ENCODE measurements at places on chromosomes 2 and 18.

- DNase-seq: no peak
Measured at GRCh38 chr2:133568598-133568997, 335 bp upstream of the NCKAP5 start.

DNA sequence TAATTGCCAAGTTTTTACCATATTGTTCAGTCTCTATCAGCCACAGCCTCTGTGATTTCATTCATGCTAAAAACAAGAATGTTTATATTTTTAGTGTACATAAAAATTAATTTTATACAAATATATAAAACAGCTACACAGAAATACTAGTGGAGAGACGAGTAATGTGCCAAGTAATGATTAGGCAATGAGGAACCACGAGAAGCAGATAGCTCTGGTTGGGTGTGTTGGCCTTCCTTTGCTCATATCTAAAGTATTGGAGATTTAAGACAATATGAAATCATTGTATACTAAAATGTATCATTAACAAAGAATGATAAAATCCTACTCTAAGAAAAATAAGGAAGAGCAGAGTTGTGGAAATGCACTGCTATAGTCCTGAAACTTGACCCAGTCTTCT, 326.7 kb downstream of the AGAP1 start:
- DNase-seq: no peak

DNA sequence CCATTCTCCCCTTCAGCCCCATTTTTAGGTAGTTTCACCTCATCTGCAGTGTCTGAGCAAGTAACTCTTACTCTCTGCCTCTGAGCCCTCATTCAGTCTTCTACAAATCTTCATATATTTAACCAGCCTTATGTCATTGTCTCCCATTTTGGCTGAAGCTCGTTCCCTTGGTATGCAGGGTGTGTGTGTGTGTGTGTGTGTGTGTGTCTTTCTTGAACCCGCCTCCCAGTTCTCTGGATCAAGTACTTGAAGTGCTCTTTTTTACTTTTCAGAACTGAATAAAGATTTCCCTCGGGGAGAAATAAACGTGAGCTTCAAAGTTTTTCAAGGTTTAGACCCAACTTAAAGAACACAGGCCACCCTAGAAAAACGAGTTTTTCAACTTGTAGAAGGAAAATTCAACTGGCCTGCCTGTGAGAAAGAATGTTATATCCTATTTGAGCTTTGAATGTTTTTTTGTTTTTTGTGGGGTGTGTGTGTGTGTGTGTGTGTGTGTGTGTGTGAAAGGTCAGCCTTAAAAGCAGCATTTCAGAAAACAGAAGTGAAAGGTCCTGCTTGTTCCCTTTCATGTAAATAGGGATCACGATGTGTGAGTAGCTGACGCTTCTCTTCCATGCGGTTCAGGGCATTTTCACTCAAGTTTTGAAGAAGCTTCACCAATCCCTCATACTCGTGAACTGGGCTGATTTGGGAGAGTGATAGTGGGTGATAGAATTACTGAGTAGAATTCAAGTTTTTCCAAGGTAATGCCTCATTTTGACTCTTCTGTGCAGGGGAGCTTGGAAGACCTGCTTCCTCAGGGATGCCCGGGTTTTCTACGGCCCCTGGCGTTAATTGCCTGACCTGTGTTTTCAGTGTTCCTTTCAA, 50.6 kb upstream of the EML6 start:
- no peak for DNase-seq

DNA sequence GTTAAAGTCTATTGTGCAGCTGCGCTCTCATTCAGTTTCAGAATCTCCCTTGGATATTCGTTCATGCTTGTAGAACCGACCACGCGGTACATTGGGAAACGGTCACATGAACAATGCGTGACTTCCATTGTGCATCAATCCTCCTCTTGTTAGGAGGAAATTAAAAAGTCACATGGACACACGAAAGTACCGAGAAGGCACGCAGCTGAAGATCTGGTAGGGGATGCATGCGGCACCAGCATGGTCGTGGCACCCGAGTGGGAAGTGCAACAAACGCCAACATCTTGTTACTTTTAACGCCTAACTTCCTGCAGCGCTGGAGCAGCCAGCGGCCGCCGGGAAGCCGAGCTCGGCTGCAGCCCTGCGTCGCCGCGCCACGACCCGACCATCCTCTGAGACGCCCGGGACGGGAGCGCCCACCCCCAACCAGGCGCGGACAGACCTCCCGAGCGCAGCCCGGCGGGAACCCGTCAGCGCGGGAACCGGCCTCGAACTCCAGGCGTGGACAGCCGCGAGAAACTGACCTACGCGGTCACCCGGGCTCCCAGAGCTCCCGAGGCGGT, 412 bp downstream of the OSBPL1A start:
- DNase-seq: peak; percentile 74

GRCh38 chr2:15178946-15179345, 382.2 kb downstream of the NBAS start:
- no peak for DNase-seq

- DNase-seq: no peak
Measured at GRCh38 chr2:161044921-161045320, 115.3 kb upstream of the TANK start.

- peak; percentile 71 for DNase-seq
Measured at GRCh38 chr2:85887566-85888019, 1.2 kb downstream of the ST3GAL5 start.

- peak; percentile 94 for DNase-seq
Measured at GRCh38 chr18:48922801-48923730, 27.7 kb downstream of the SMAD7 start.

DNA sequence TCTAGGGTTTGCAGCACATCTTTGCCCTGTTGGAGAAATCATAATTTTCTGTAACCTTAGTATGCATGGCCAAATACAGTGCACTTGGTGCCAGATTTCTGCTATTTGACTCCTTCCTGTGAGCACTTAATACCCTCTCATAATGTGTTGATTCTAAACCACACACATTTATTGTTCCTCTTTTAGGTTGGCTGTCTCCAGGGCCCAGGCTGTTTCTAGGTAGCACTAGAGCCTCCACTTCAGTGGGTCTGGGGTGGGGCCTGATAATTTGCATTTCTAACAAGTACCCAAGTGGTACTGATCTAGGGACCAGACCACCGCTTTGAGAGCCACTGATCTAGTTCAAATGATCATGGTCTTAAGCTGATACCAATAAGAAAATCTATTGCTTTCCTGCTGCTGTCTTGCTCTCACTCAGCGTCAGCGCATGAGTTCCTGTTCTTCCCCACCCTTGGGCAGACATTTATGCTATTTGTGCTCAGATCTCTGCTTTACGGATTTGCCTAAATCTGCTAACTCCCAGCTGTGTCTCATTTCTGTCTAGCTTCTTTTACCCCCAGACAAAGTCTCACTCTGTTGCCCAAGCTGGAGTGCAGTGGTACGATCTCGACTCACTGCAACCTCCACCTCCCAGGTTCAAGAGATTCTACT, 7.4 kb downstream of the PTRHD1 start:
- DNase-seq: no peak

DNA sequence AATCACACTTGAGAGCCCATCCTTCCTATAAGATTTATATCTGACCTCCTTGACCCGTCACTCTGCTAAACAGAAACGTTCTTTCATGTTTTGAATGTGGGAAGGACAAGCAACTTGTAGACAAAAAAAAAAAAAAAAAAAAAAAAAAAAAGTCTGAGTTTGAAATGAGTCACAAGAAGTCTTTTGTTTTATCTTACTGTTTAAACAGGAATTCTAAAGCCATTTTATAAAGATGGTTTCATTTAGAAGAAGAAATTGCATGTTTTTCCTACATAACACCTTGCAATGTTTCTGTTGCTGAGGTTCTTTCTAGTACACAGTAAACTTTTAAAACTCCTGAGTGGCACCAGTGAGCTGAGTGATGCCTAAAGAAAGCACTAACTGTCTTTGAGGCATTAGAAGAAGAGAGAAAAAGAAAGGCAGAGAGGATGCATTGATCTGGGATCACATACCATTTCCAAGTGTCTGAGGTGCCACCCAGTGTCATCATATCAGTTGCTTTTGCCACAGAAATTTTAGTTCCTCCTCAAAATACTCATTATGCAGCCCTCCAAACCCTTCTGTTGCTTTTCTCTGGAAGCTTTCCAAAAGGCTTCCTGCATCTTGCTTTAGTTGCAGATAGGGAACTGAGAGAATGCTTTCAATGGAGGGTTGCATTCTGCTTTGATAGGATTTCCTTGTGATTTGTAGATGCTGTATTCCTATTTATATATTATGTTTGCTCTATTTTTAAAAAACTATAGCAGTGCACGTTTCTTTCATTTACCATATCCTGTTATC, 69.1 kb downstream of the ACVR2A start:
- peak; percentile 16 for DNase-seq

All from ELR (cell line).